AG08396 (cell line): ENCODE measurements at places on chromosomes 13 and 19.

DNA sequence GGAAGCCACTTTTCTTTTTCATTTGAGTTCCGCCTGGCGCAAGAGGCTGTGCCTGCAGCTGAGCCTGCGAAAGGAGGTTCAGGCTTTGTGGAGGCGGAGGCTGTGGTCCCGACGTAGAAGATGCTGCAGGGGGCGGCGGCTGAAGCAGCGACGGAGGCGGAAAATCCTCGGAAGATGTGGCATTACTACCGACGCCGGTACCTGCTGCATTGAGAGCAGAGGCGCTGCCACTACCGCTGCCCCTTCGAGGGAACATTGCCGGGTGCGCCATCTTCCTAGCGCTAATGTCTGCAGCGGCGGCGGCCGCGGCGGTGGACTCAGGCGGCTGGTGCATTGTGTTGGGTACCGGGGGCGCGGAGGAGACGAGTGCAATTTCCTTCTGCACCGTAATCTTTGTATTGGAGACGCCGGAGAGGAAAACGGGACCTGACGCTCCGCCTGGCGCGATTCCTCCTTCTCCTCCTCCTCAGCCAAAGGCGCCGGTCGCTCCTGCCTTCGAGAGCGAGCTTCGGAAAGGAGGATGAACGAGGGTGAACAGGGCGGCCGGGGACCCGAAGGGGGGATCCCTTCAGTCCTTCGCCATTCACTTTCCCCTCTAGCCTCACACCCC is at the start of gene TSC22D1:
Gene TSC22D1 (minus strand): TSS at position 590 of the 610 bp plus-strand sequence. CDS start 256 bp downstream, at position 334.
- peak; percentile 47 for DNase-seq

- no peak for DNase-seq
These were observed 200.2 kb downstream of the DCLK1 start for GRCh38 chr13:35930665-35931631.

DNA sequence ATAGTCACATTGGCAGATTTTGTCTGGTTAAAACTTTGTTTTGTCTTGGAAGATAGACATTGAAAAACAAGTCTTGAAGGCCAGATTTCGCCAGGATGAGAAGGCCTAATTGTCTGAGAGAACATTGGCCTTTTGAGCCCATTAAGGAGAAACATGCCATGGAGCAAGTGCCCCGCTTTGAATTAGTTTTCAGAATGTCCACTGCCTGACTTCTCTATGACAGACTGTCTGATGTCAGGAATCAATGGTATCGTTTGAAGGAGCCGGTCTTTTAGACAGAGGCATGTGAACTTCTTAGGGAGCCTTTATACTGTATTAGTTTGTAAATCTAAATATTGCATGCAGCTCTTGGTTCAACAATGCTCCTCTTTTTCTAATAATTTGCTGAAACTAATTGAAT is 155.9 kb downstream of the DLEU7 start:
- DNase-seq: no peak

GRCh38 chr13:95367309-95367843 is 66.1 kb upstream of the ABCC4 start:
- DNase-seq: no peak

GRCh38 chr19:21158523-21159135 is 16.8 kb downstream of the ZNF431 start:
- DNase-seq: no peak

DNA sequence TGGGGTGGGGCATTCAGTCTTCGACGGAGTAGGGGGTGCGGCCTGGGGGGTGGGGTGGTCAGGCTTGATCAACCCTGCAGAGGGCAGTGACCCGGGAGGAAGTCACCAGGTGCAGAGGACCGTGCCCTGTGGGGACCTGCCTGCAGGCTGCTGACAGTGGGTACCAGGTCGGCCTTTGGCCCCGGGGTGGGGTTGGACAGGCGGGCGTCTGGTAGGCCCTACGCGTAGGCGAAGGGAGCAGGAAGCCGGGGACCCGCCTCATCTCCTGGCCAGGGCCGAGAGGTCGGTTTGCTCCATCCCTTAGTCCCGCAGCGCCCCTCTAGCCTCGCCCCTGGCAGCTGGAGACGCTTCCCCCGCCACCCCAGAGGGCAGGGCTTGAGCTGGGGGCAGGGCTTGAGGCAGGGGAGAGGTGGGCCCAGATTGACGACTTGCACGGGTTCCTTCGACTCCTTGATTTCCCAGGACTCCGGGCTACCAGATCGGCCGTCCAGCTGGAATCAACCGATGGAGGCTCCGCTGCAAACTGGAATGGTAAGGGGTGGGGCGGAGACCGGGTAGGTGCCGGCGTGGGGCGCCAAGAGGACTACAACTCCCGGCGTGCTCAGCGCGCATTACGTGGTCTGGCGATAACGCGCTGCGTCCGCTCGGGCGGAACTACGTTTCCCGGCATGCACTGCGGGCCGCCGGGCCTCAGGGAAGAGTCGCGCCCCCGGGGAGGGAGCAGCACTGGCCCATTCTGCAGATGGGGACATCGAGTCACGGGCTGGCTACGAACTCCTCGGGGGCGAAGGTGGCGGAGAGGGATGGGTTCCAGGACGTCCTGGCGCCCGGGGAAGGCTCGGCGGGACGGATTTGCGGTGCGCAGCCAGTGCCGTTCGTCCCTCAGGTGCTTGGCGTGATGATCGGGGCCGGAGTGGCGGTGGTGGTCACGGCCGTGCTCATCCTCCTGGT is at the start of gene PNPLA6:
Gene PNPLA6 (plus strand): TSS at position 671 of the 951 bp plus-strand sequence. CDS start 72 bp downstream, at position 743.
- peak; percentile 99 for DNase-seq

DNA sequence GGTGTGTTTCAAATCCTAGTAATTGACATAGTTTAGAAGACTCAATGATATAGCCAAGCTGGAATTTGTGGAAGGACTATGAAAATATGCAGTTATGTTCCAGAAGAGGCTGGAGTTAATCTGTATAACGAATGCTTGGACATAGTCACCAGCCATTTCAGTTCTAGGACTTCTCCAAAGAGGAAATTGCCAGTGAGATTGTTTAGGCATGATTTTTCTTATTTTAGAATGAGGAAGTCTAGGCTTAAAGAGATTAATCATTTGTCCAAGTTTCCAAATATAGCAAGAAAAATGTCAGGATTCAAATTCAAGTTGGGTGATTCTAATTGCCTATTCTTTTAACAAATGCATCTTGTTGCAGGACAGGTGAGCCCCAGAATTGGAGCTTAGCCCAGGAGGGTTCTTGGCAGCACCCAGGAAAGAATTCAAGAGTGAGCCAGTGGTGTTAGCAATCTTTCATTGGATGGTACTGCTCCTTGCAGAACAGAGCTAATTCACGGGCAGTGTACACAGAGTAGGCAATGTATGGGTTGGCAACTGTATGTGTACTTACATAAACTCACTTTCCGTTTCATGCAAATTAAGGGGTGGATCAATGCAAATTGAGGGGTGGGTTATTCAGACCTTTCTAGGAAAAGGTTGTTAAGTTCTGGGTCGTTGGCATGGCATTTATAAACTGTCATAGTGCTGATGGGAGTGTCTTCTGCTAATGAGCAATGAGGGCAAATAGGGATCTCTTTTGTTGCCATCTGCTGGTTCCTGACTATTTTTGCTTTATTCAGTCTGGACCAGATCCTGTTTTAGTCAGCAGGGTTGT is 763.1 kb upstream of the SLITRK1 start:
- peak; percentile 11 for DNase-seq

GRCh38 chr13:111537115-111537728 is 216.8 kb downstream of the TEX29 start:
- no peak for DNase-seq

DNA sequence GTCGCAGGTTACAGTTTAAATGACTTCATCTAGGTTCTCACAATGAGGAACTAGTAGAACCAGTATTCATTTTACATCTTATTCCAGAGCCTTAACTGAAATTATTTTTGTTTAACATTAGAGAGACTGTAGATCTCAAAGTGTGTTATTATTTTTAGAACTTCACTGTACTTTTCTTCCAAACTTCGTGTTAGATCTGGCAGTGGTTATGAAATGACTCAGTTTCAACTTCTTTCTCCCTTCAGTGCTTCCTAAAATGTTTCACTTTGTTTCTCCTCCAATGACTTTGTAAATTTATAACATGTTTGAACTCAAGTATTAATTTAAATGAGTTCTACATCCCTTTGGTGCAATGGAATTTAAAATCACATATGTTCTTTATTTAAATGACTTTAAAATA is 139.3 kb downstream of the PCDH9 start:
- DNase-seq: no peak

DNA sequence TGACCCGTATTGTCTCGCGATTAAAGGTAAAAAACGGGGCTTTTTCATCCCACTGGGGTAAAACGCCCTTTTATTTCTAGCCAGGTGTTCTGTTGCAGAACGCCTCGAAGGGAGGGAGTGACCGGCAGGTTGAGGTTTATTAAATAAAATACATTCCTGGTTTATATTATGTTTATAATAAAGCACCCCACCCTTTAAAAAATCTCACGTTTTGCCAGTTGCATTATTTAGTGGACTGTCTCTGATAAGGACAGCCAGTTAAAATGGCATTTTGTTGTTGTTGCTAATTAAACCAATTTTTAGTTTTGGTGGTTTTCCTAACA is 25.1 kb upstream of the ZNF850 start:
- no peak for DNase-seq

DNA sequence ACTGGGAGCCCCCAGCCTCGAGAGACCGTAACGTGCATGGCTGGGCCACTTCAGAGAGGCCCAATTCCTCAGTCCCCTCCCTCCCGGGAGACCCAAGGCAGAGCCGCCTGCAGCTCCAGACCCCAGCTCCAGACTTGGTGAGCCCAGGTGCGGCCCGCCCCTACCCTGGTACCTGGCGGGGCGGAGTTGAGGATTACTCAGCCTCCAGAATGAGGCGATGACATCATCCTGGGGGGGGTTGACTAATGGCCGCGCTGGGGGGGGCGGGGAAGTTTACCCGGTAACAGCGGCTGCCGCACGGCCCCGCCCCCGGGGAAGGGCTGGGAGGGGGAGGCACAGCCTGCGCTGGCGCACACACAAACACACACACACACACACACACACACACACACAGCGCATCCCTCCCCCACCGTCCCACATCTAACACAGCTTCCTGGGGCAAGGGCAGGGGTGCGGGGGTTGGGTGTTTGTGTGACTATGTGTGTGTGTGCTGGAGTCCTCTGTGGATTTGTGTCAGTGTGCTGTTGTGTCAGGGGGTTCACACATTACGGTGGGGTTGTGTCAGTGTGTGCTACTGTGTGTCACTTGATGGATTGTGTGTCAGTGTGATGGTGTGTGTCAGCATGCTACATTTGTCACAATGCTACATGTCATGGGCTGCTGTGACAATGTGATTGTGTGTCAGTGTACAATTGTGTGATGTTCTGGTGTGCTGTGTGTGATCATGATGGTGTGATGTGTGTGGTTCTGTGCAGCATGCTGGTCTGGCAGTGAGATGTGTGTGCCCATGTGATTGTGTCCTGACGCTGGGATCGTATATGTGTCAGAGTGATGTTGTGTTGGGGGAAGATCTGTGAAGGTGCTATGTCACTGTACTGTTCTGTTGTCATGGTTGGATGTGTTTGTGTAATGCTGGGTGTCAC is 10.3 kb upstream of the BBC3 start:
- peak; percentile 88 for DNase-seq

DNA sequence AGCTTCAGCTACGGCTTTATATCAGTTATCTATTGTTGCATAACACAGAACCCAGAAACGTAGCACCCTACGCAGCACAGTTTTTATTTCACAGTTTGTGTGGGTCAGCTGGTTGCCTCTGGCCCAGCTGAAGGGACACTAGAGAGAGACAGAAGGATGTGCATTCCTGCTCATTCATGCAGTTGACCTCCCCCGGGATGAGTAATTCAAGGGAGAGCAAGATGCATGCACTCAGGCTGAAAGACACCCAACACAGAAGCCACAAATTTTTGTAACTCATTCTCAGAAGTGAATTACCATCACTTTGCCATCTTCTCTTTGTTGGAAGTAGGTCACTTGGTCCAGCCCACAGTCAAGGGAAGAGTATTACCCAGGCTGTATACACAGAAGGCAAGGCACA is 89.5 kb downstream of the EFNB2 start:
- no peak for DNase-seq

- DNase-seq: no peak
These were observed 38.4 kb upstream of the PDCD5 start for GRCh38 chr19:32542477-32543108.

GRCh38 chr13:99269627-99270241 is 11.6 kb upstream of the GPR18 start:
- peak; percentile 39 for DNase-seq

DNA sequence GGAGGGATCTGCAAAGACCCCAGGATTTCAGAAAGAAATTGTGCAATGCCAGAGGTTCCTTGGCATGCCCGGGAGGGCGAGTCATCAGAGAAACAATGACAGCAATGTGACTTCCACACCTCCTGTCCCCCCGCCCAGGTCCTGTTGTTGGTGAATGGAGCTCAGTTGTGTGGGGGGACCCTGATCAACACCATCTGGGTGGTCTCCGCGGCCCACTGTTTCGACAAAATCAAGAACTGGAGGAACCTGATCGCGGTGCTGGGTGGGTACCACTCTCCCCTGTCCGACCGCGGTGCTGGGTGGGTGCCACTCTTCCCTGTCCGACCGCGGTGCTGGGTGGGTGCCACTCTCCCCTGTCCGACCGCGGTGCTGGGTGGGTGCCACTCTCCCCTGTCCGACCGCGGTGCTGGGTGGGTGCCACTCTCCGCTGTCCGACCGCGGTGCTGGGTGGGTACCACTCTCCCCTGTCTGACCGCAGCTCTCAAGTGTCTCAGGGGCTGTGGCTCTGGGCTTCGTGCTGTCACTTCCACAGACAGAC is 5.2 kb upstream of the F10 start:
- DNase-seq: peak; percentile 69

- DNase-seq: peak; percentile 42
These were observed 33.5 kb downstream of the FAM216B start for GRCh38 chr13:42814868-42815267.

- DNase-seq: no peak
These were observed 242.3 kb downstream of the TEX29 start for GRCh38 chr13:111562716-111563115.

- no peak for DNase-seq
These were observed 237.7 kb upstream of the IPO5 start for GRCh38 chr13:97715763-97716162.

- no peak for DNase-seq
These were observed 41.0 kb downstream of the VWA8 start for GRCh38 chr13:41919741-41920487.

- DNase-seq: peak; percentile 90
These were observed 3.5 kb downstream of the YJEFN3 start for GRCh38 chr19:19531951-19532805.

GRCh38 chr19:4967738-4968461 is 1.0 kb upstream of the KDM4B start:
- no peak for DNase-seq

- no peak for DNase-seq
These were observed 19.7 kb upstream of the CLN5 start for GRCh38 chr13:76971851-76972829.

GRCh38 chr19:441213-441836 is 19.5 kb downstream of the SHC2 start:
- no peak for DNase-seq

GRCh38 chr19:33407716-33408115 is 34.2 kb downstream of the CEBPG start:
- no peak for DNase-seq

GRCh38 chr13:44022196-44022595 is 142.5 kb downstream of the LACC1 start:
- no peak for DNase-seq

GRCh38 chr13:21333186-21333585 is 125.9 kb downstream of the ZDHHC20 start:
- DNase-seq: no peak
